CD8-positive, alpha-beta memory T cell (primary cell): ENCODE measurements at places on chromosomes 3 and 15. TPM values are rescaled to one million over a fixed set of nuclear protein-coding genes. Genes with fewer than 3 reads are reported as not detected.

GRCh38 chr3:157692468-157692867 lies 189.3 kb upstream of the VEPH1 start:
- H3K4me3 ChIP-seq = no peak overlapping the region
- no peaks in the 10 kb centered on the region for H3K4me1 ChIP-seq
- no peak for DNase-seq
- no peaks in the 10 kb centered on the region for H3K36me3 ChIP-seq
- no peak overlapping the region for H3K27ac ChIP-seq

GRCh38 chr15:41024885-41025284 lies 71.6 kb downstream of the CHAC1 start:
- H3K4me3 ChIP-seq = no peak overlapping the region
- H3K27me3 ChIP-seq = no peaks in the 10 kb centered on the region
- H3K36me3 ChIP-seq = peaks cover 19% of the 10 kb centered on the region
- no peaks in the 10 kb centered on the region for H3K4me1 ChIP-seq
- no peak for DNase-seq

- no peaks in the 10 kb centered on the region for H3K36me3 ChIP-seq
- H3K27ac ChIP-seq = no peak overlapping the region
- no peaks in the 10 kb centered on the region for H3K27me3 ChIP-seq
- H3K4me3 ChIP-seq = no peak overlapping the region
These were observed 67.3 kb downstream of the PTPRG start for GRCh38 chr3:61628636-61629035.

GRCh38 chr3:53083949-53084309 lies 38.1 kb upstream of the SFMBT1 start:
- H3K36me3 ChIP-seq = no peaks in the 10 kb centered on the region
- no peak overlapping the region for H3K27ac ChIP-seq
- H3K4me1 ChIP-seq = no peaks in the 10 kb centered on the region
- no peak for DNase-seq

DNA sequence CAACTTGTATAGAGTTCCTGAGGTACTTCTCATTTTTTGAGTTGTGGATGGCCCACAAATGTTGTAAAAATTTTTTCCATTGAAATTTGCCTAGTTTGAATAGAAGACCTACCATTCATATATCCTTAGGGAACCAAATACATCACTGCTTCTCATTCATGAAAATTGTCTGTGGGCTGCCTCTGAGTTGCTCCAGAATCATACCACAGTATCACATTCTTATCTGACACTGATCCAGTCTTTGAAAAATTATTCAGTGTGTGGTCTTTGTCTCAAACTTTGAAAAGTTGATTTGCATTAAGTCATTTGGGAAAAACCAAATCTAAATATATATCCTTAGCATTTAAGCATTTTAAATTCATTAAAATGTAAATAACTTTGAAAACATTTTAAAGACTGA lies 321.1 kb downstream of the LSAMP start:
- H3K36me3 ChIP-seq = no peaks in the 10 kb centered on the region
- no peaks in the 10 kb centered on the region for H3K4me1 ChIP-seq
- DNase-seq = no peak
- H3K27ac ChIP-seq = no peak overlapping the region

- H3K4me3 ChIP-seq = no peak overlapping the region
- H3K4me1 ChIP-seq = no peaks in the 10 kb centered on the region
- H3K27ac ChIP-seq = no peak overlapping the region
- DNase-seq = no peak
- no peaks in the 10 kb centered on the region for H3K36me3 ChIP-seq
These were observed 1.2 kb upstream of the ST8SIA2 start for GRCh38 chr15:92392462-92392861.

DNA sequence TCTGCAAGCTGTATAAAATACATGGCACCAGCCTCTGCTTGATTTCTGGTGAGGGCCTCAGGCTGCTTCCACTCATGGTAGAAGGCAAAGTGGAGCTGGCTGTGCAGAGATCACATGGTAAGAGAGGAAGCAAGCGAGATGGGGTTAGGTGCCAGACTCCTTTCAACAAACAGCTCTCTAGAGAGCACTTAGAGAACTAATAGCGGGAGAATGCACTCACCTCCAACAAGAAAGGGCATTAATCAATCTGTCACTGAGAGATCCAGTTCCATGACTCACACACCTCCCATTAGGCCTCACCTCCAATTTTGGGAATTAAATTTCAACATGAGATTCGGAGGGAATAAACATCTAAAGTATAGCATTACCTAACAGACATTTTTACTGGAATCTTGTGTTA lies 644.1 kb upstream of the ARRDC4 start:
- H3K36me3 ChIP-seq = no peaks in the 10 kb centered on the region
- H3K4me1 ChIP-seq = no peaks in the 10 kb centered on the region
- no peak for DNase-seq

DNA sequence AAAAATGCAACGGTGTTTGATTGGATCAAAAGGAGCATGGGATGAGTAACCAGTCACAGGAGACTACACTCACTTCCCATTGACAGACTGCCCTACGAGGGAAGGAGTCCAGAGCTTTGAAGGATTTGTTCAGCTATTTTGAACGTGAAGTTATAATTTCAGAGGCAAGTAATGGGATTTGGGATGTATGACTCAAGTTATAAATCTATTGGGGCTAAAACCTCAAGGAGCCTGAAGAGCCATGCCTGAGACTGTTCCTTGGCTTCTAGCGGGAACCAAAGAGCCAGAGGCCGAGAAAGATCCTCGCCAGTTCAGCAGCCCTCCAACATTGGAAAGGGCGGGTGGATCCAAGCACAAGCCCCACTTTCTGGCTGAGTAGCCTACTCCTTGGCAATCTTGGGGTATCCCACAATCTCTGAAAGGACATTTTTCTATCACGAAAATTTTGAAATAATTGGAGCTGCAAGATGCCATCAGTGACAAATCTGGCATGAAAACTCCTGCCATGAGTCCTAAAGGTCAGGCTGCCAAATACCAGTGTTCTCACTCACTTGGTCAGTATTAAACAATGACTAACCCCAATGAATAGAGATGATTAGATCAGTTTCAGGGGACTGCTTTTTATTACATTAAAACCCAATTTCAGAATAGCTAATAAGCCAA lies 48.6 kb upstream of the SLCO2A1 start:
- H3K4me1 ChIP-seq = no peaks in the 10 kb centered on the region
- no peak for DNase-seq
- H3K27me3 ChIP-seq = no peaks in the 10 kb centered on the region
- no peaks in the 10 kb centered on the region for H3K36me3 ChIP-seq
- H3K4me3 ChIP-seq = no peak overlapping the region

DNA sequence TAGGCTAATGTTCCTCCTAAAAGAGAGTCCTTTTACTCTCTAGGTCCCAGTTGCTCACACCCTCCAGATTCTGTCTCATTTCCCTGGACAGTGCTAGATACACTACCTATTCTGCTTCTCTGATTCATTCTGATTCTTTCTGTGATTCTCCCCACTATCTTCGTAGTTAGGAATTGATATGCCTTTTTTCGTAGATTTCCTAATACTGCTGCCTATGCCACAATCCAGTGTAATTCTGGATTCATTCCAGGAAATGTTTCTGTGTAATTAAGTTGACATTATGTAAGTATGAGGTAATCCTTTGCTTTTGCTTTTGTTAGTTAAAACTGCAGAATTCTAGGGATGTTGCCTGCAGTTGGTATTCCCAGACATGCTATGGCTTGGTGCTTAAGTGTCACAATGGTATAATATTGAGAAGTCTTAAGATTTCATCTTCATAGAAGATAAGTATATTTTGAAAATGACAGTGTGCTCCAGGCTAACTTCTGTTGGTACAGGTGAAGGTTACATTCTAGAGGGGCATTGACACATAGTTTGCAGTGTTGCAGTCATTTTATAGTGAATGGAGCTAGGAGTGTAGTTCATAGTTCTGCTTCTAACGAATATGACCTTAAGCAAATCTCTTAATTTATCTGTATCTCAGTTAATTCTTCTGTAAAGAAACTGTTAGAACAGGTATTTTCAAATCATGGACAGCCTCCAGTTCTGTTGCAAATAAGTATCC lies 54.3 kb downstream of the RIOX2 start:
- H3K27me3 ChIP-seq = no peaks in the 10 kb centered on the region
- H3K27ac ChIP-seq = no peak overlapping the region
- DNase-seq = no peak
- no peaks in the 10 kb centered on the region for H3K4me1 ChIP-seq

The HDC gene
- 0.15 TPM for total RNA-seq

- no peaks in the 10 kb centered on the region for H3K4me1 ChIP-seq
- no peaks in the 10 kb centered on the region for H3K36me3 ChIP-seq
- H3K27me3 ChIP-seq = no peaks in the 10 kb centered on the region
- H3K27ac ChIP-seq = no peak overlapping the region
These were observed 54.5 kb downstream of the SEC22A start for GRCh38 chr3:123256256-123256655.

DNA sequence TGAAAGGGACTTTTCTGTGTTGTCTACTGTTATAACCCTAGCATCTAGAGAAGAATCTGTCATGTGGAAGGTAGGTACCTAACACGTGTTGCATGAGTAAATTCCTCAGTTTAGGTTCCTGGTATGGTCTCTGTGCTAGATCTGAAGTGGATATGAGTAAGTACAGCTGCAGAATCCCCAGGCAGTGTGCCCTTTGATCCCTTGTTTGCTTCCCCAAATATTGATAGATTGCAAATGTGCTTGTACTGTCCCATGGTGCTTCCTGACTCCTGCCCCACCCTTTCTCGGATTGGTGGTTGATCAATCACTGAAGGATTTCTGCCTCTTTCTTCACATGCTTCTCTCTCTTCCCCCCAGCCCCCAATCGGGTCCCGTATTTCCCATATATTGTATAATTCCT lies 450.4 kb downstream of the UNC13C start:
- no peaks in the 10 kb centered on the region for H3K4me1 ChIP-seq
- no peak overlapping the region for H3K27ac ChIP-seq
- DNase-seq = no peak
- no peaks in the 10 kb centered on the region for H3K36me3 ChIP-seq
- H3K4me3 ChIP-seq = no peak overlapping the region

- no peaks in the 10 kb centered on the region for H3K27me3 ChIP-seq
- H3K4me1 ChIP-seq = no peaks in the 10 kb centered on the region
- no peak for DNase-seq
- no peaks in the 10 kb centered on the region for H3K36me3 ChIP-seq
These were observed 248.6 kb upstream of the SLITRK3 start for GRCh38 chr3:165444745-165445144.

- H3K36me3 ChIP-seq = peaks cover 29% of the 10 kb centered on the region
- no peak overlapping the region for H3K4me3 ChIP-seq
- no peaks in the 10 kb centered on the region for H3K4me1 ChIP-seq
- DNase-seq = no peak
- H3K27ac ChIP-seq = no peak overlapping the region
These were observed 44.0 kb downstream of the MLH1 start for GRCh38 chr3:37037352-37037751.
